ENCODE measurements at places on chromosomes 2 and 18. TPM values are rescaled to one million over a fixed set of nuclear protein-coding genes. Genes with fewer than 3 reads are reported as not detected.

DNA sequence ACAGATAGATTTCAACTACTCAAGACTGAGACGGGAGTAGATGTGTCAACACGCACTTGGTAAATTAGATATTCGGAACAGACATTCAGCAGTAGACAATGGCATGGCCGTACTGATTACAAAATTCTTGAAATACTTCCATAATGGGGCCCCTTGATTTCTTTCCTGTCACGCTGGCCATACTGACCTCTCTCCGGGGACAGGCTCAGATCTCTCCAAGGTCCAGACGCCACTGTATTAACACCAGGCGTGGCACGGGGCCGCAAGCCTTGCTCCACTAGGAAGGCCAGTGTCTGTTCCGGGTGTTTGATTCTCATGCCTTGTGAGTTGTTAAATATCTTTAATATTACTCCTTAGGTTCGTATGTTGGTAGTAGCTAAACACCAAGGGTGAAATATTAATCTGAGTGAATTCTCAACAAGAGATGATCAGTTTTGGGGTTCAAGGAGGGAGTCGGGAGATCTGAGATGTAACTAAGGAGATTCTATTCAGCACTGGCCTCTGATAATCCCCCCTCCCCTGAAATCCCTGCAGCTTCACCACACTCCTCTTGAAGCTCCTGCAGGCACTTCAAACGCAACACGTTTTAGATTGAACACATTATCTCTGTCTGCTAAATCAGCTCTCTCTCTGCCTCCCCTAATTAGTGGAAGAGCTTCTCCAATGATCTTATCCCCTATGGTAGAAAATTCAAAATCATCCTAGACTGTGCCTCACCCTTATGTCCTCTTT is 2.2 kb upstream of the EHD3 start:
- no peak for DNase-seq

The SLC8A1 gene
- polyA plus RNA-seq: 76.7 TPM

The BOLL gene
- polyA plus RNA-seq: not detected

- DNase-seq: no peak
These were observed 76.7 kb upstream of the ACAA2 start for GRCh38 chr18:49890041-49890440.

DNA sequence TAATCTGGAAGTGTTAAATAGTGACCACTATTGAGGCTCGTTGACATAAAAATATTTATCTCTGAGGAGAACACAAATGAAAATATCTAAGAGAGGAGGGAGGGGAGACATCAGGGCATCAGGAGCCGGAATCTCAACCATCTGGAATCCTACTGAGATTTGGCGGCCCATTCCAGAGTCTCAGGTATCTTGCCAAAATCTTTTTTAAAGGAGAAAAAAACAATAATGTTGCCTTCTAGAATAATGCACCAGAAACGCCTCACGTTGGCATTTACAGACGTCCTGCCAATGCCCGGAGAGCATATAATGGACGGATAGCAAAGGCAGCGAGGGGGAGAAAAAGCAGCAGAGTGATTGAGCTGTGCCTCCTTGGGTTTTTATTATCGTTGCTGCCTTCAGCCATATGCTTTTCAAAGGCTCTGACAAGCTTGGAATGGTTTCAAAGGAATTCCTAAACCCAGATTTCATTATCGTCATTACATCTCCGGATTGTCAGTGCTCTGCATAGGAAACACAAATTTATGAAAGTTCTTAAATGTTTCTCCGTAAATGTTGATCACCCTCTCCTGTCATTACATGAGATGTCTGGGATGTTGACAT is 30.9 kb upstream of the EGR4 start:
- DNase-seq: no peak

GRCh38 chr2:42136782-42137124 is 32.4 kb upstream of the EML4 start:
- no peak for DNase-seq

- no peak for DNase-seq
These were observed 111.7 kb downstream of the BABAM2 start for GRCh38 chr2:28002181-28002580.

DNA sequence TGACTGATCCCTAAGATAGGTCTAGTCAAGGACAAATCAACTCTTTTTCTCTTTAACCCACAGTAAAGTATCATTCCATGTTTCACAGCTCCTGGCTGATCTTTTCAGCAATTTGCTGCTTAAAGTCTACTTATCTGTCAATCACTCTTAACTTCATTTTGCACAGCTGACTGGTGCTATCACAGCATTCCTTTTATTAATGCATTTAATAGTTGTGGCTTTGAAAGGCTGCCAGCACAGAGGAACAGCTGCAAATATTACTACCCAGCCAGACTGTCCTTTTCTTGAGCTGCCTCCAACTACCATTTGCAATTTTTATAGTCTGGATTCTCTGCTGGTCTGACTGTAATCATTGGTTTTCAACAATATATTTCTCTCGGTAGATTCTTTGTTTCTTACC is 303.5 kb downstream of the STK39 start:
- no peak for DNase-seq

DNA sequence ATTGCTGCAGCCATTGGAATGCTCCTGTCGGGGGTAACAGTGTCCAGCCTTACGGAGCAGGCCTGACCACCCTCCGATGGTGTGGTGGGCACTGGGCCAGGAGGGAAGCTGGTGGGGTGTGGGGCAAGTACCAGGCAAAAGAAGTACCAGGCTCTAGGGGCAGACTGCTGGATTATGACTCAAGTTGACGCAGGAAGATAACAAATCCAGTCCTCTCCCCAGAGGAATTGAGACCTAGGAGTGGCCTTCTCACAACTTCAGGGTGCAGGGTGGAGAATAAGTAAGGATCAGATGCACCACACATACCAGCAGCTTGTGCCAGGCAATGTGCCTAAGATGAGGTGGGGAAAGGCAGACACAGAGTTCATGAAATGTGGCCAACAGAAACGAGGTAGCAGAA is 37.9 kb downstream of the SEMA4F start:
- no peak for DNase-seq

DNA sequence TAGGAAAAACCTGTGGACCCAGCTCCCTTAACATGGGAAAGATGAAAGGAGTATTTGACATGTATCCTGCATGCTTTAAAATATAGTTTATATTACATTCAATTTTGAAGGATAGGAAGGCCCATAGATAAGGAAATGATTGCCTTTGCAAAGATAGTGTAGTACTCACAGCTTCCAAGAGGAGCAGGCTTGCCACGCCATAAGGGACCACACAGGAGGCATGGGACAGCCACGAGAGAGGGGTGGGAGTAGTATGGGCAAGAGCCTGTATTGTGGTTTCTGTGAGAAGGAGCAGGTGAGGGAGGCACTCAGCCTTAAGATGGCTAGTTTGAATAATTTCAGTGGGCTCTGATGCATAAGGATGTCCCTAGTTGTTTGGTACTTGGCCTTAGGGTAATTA is 740.3 kb downstream of the SATB2 start:
- DNase-seq: no peak

- no peak for DNase-seq
These were observed 42.7 kb upstream of the POLE4 start for GRCh38 chr2:74915743-74916142.

DNA sequence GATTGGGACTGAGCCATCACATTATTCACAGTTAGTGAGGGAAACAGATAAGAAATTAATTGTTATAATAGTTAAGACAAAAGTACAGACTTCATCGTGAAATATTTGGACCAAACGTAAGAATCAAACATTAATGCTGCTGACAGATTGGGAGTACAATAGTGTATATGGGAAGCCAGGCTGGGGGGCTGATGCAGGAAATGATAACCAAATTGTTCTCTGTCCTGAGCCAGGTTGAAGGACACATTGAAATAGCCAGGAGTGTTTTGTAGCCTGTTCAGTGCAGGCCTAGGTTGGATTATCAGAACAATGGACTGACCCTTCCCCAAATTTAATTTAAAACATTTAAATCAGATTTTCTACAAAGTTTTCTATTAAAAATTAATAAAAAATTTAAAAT is 203.2 kb downstream of the BABAM2 start:
- DNase-seq: no peak

The FAP gene
- polyA plus RNA-seq: 15.4 TPM

DNA sequence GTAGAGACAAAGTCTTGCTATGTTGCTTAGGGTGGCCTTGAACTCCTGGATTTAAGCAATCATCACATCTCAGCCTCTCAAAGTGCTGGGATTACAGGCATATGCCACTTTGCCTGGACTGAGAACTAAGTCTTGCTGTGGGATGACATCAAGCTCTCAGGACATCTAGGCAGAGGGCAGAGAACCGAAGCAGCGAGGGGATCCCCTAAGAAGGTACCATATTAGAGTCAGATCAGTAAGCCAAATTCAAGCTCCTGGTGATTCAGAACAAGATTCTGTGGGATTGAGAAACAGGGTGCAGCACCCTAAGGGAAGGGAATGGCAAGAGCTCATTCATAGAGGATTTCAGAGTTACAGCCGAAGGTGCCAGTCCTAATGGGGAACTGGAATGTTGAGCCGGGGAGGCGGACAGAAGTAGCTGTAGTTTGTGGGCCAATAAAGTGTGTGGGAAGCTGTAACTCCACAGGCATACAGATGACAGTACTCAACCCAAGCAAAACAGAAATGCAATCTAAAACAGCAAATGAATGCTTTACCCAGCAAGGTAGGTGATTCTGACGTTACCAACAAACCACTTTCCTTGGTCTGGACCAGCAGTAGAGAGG is 30.9 kb downstream of the EPHA4 start:
- no peak for DNase-seq

GRCh38 chr18:45634454-45634853 is 19.2 kb downstream of the SLC14A2 start:
- DNase-seq: no peak

DNA sequence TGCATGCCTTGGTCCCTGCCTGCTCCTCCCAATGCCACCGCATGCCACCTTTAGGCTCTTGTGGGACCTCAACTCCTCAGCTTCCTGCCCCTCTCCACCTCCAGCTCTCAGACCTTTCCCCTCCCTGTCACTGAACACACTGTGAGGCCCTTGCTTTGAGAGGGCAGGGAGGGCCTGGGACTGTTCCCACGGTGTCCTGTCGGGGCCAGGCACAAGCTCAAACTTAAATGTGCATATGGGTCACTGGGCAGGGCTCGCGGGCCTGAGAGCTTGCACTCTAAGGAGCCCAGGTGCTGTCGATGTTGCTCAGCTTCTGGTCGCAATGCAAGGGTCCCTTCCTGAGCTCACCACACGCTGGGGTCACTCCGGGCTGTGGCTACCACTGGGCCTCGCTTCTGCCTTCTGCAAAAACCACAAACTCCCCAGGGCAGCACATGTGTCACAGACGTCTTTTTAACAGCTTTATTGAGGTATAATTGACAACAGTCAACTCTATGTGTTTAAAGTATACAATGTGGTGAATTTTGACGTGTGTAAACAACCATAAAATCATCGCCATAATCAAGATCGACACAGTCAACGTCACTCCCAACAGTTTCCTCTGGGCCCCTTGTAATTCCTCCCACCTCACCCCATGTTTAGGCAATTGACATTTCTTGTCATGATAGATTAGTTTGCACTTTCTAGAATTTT is 11.9 kb upstream of the B3GNT7 start:
- DNase-seq: no peak

The C2orf78 gene
- not detected for polyA plus RNA-seq

DNA sequence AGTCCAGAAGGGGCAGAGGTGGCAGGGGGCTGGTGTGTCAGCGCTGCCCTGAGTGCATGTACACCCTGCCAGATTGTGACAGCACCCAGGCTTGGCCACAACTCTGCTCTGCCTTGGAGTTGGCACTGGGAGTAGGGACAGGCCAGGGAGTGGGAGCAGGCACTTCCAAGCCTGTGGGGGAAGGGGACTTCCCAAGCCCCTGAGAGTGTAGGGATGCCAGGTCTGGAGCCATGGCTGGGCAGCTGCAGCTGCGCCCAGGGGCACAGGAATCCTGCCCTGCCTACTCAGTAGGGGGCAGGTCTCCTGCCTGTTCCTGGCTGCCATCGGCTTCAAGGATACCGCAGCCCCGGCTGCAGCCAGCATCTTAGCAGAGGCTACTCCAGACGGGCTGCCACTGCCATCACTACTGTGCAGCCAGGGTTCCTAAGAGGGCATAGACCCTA is 109.4 kb downstream of the CALCRL start:
- DNase-seq: no peak

GRCh38 chr2:72210470-72210869 is 62.8 kb upstream of the CYP26B1 start:
- no peak for DNase-seq

GRCh38 chr2:205714058-205714776 is 31.9 kb downstream of the NRP2 start:
- no peak for DNase-seq
